HCT116 (cell line): ENCODE measurements at places on chromosomes 6 and 20. TPM values are rescaled to one million over a fixed set of nuclear protein-coding genes. Genes with fewer than 3 reads are reported as not detected.

GRCh38 chr6:15026832-15027231 lies 219.0 kb upstream of the JARID2 start:
- H3K27me3 ChIP-seq: no peaks in the 10 kb centered on the region
- H3K36me3 ChIP-seq: no peaks in the 10 kb centered on the region
- H3K27ac ChIP-seq: no peak overlapping the region
- DNase-seq: no peak
- no peaks in the 10 kb centered on the region for H3K4me1 ChIP-seq
- H3K4me3 ChIP-seq: no peak overlapping the region

- H3K27ac ChIP-seq: no peak overlapping the region
- H3K36me3 ChIP-seq: no peaks in the 10 kb centered on the region
- H3K4me1 ChIP-seq: no peaks in the 10 kb centered on the region
- no peak for DNase-seq
Measured at GRCh38 chr6:139722530-139722929, 348.1 kb upstream of the CITED2 start.

- H3K36me3 ChIP-seq: peaks cover 15% of the 10 kb centered on the region
- DNase-seq: no peak
- H3K27me3 ChIP-seq: no peaks in the 10 kb centered on the region
- H3K27ac ChIP-seq: no peak overlapping the region
- no peak overlapping the region for H3K4me3 ChIP-seq
- H3K4me1 ChIP-seq: no peaks in the 10 kb centered on the region; the same call in 1 of the 2 replicates
Measured at GRCh38 chr20:36506253-36506652, 35.1 kb upstream of the MYL9 start.

DNA sequence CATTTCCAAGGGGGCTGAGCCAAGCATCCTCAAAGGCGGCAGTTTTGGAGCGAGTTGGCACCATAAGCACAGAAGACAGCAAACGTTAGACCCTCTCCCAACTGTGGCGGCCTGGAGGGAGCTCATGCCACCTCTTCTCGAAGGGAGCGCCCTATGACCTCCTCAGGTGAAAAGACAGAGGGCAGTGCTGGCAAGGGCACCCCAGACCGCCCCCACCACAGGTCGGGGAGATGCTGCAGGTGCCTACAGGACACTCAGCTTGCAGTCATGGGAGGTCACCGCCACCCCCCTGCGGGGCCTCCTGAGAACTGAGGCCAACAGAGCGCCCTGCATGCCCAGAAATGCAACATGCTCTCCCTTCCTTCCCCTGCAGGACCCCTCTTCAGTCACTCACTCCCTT lies 45.1 kb upstream of the BHLHE23 start:
- H3K36me3 ChIP-seq: no peaks in the 10 kb centered on the region
- no peak overlapping the region for H3K4me3 ChIP-seq
- 0 out of 2 replicates have a peak, but pooled peaks cover 7% of the 10 kb centered on the region for H3K27me3 ChIP-seq
- H3K27ac ChIP-seq: no peak overlapping the region

GRCh38 chr6:90179190-90180169 lies 117.2 kb downstream of the BACH2 start:
- H3K4me1 ChIP-seq: no peaks in the 10 kb centered on the region; the same call in 1 of the 2 replicates
- H3K27ac ChIP-seq: no peak overlapping the region
- no peaks in the 10 kb centered on the region for H3K27me3 ChIP-seq
- DNase-seq: no peak
- H3K4me3 ChIP-seq: no peak overlapping the region

The FAM209B gene
- not detected for total RNA-seq

The ZBTB12 gene
- total RNA-seq: 10.3 TPM

The WFDC5 gene
- not detected for total RNA-seq
